ENCODE measurements at places on chromosomes 6 and 20.

DNA sequence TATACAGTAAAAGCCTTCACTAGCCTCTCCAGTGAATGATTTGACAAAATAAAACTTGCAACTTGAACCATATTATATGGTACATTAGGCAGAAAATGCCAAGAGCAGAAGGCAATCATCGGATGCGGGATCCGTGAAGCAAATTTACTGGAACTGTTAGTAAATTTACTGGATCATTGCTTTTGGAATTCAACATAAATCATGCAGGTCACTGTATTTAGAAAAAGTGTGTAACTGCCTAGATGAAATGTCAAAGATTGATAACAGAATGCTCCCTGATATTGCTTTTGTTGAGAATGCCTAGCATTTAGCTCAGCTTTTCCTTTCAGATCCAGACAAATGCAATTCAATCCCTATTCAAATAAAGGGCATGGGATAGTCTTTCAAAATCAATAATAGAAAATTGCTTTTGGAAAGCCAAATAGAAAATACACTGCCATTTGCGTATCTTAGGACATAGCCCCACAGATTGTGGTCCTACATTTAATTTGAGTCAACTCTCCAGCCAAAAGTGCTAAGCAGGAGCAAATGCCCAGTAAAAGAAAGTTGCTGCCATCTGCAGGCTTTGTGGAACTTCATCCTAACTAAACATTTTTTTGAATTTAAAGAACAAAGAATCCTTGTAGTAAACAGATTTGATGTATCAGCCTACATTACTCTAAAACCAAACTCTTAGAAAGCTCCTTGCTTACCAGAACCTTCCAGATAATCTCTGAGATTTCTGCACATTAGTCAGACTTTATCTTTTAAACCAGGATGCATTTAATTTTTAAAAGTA lies 109.5 kb upstream of the HSF2 start:
- no peak for DNase-seq

DNA sequence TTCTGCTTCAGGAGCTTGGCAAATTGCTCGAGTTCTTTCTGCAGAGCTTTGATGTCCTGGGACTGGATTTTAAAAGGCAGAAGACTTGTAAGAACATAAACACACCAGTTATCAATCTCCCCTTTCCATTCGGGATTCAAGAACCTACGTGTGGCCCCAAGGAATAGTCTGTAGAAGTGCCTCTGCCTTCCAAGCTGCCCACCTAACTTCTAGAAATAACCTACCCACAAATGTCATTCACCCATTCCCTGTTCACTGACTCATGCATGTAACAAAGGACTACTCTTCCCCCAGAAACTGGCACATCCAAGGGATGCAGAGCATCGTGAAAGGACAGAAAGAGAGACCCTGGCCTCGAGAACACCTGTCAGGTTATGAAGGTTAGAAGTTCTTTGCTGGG lies 4.5 kb downstream of the POU5F1 start:
- no peak for DNase-seq

GRCh38 chr20:49866051-49866450 lies 49.3 kb downstream of the SPATA2 start:
- no peak for DNase-seq

- peak; percentile 82 for DNase-seq
Observed at GRCh38 chr20:35600993-35601973, 14.3 kb upstream of the SPAG4 start.

- no peak for DNase-seq
Observed at GRCh38 chr20:10739134-10739533, 65.3 kb upstream of the JAG1 start.

- DNase-seq, result no peak
Observed at GRCh38 chr6:43803055-43803782, 33.2 kb downstream of the VEGFA start.

DNA sequence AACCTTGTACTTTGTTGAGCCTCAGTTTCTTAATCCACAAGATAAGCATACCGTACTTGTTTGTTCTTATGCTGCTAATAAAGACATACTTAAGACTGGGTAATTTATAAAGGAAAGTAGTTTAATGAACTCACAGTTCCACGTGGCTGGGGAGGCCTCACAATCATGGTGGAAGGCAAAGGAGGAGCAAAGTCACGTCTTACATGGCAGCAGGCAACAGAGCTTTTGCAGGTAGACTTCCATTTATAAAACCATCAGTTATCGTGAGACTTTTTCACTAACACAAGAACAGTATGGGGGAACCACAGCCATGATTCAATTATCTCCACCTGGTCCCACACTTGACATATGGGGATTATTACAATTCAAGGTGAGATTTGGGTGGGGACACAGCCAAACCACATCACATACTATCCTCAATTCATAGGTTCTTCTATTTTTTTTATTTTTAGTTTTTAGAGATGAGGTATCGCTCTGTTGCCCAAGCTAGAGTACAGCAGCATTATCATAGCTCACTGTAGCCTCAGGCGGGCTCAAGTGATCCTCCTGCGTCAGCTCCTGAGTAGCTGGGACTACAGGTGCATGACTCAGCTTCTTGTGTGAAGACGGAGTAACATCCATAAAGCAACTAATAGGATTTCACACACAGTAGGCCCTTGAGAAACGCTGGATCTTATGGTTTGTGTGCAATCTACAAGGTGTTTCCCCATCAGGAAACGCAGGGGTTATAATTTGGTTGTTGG lies 76.7 kb upstream of the IYD start:
- no peak for DNase-seq

DNA sequence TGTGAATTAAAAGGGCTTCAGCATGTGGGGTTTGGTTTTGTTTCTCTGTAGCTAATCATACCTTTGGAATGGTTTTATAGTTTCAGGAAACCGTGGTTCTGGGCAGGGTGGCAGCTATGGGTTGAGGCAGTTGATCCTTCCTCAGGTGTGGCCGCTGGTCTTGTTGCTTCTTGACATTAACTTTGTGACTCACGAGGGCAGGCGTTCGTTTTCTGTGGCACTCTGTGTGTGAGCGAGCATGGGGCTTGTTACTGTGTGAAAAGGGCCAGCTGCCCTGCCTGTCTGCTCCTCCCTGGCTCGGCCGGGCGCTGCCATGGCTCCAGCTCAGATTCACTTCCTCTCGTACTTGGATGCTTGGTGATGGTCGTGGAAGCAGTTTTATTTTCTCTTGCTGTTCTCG lies 16.2 kb downstream of the DNAJC5 start:
- DNase-seq, result no peak

DNA sequence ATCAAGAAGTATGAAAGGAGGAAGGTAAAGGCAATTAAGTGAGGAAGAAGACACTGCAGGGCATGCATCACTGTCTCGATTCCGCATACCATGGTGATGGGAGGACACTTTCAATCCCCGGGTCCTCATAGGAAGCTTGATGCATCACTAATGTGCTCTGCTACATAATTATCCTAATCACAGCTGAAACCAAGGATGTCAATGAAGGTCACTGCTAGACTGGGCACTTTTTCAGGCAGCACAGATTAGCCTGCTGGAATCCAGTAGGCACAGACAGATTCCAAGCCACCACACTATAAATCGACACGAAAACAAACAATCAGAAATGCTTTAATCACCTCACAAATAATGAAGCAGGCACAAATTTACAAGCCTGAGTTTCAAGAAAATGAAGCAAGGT lies 206.7 kb downstream of the KIF16B start:
- no peak for DNase-seq

GRCh38 chr20:6053064-6053775 lies 640 bp downstream of the LRRN4 start:
- DNase-seq, result no peak

DNA sequence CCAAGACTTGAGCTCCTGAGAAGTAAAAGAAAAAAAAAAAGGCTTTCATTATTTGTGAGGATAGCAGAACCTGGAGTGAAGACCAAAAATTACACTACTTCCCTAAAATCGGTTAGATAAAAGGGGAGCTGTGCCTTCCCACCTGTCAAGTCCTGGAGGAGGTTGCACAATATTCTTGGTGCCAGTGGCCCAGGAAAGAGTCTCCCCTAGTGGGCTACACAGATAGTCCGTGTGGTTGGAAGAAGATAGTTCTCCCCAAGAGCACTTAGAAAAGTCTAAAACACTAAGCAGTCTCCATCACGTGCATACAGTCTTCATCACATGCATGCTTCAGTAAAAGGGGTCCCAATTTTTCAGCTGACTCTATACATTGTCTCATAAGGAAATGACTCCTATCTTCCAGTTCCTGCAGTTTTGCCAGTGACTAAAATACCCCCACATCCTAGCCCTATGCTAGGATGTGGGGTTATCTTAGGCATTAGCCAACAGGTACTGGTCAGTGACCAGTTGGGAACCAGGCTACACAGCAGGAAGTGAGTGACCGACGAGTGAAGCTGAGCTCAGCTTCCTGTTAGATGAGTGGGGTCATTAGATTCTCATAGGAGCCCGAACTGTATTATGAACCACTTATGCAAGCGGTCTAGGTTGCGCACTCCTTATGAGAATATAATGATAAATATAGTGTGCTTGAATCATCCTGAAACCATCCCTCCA lies 199.5 kb upstream of the FAM83B start:
- no peak for DNase-seq

DNA sequence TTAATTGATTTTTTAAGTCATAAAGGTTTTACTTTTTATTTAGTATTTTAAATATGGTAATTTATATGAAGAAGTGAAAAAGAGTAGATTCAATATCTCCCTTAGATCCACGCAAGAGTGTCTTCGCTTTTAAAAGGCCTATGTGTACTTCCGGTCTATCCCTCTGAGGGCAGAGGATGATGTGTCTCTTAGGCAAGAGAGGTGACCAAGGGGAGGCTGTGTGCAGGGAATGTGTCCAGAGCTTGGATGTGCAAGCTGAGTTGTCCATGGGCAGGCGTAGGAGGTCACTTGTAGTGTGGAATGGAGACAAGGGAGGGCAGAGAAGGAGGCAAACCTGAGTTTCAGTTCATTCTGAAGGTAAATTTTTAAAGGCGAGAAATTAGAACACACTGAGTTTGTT lies 113.9 kb downstream of the CRYBG1 start:
- DNase-seq, result no peak

GRCh38 chr6:2171728-2172127 lies 73.7 kb downstream of the GMDS start:
- DNase-seq, result no peak

DNA sequence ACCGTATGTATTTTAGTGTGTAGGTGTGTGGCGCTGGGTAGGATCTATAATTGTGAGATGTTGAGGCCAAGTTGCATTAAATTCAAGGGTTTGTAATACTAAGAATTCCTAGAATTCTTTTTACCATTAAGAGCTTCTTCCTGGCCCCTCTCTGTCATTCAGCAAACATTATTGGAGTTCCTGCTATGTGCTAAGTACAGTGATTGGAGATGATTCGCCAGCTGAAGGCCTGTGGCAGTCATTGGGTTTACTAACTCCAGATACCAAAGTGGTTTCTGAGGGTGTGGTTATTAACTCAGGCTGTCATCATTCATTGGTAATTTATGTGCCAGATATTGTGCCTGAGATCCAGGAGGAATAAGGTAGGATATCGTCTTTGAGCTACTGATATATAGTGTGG lies 167.1 kb downstream of the LAMA2 start:
- DNase-seq, result no peak

GRCh38 chr6:121573481-121573880 lies 138.0 kb downstream of the GJA1 start:
- no peak for DNase-seq

DNA sequence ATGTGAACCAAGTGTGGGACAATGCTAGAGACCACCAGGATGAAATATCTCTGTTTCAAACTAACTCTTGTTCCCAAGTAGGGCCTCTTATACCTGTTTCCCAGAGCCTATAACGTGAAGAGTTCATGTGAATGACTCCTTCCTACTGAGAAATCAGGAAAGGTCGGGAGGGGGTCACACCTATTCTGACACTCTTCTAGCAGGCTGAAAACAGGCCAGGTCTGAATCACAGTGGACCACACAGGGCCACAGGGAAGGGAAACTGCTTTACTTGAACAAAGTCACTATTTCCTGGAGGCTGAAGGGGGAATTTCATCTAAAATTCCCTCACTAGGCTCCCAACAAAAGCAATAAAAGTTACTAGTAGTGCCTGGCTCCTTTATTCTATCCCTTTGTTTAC lies 88.4 kb upstream of the BMP2 start:
- no peak for DNase-seq

GRCh38 chr6:157644043-157644810 lies 178.8 kb upstream of the SNX9 start:
- peak; percentile 42 for DNase-seq

- no peak for DNase-seq
Observed at GRCh38 chr6:128487055-128487454, 33.3 kb downstream of the PTPRK start.

DNA sequence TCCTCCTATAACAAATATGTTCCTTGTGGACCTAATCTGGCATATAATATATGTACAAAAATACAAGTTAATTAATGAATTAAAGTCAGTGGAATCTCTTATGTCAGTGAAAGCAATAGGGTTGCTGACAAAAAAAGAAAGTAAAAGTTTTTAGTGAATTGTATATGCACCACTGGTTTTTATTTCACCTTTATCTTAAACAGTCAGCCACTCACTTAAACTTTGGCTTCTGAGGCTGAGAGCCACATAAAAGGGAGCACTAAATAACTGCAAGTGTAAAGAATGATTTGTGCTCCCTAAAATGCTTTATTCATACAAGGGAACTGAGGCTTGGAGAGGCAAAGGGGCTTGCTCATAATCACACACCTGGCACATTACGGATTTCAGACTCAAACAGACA lies 9.9 kb upstream of the F13A1 start:
- no peak for DNase-seq

All from stimulated activated CD4-positive, alpha-beta T cell treated with anti-CD3 and anti-CD28 coated beads, Interleukin-2, amount 100 ng/mL, for 24 hours (primary cell).